ENCODE measurements at places on chromosomes 5 and 9.

GRCh38 chr9:131478911-131479310 is 23.8 kb upstream of the POMT1 start:
- no peak for DNase-seq

DNA sequence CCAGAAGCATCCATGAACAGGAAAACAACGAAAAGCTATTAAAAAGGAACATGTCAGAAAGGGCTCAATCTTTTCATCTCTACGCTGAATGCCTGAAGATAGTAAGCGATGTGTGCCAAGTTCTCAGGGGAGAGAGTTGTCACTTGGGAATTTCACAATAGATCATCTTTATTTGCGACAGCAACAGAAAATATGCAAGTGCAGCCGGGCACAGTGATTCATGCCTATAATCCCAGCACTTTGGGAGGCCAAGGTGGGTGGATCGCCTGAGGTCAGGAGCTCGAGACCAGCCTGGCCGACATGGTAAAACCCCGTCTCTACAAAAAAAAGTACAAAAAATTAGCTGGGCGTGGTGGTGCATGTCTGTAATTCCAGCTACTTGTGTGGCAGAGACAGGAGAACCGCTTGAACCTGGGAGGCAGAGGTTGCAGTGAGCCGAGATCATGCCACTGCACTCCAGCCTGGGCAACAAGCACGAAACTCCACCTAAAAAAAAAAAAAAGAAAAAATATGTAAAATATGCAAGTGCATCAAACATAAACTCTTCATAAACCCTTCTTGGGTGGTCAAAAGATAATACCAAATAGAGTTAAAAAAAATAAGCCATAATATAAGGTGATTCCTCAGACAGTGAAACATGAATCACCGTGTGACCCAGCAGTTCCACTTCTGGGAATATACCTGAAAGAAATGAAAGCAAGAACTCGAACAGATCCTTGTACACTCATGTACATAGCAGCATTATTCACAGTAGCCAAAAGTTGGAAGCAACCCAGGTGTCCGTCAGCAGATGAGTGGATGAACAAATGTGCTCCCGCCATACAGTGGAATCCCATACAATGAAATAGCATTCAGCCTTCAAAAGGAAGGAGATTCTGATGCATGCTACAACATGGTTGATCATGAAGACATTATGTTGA is 16.2 kb downstream of the SFXN1 start:
- DNase-seq = peak; percentile 8

GRCh38 chr9:20693068-20693467 is 9.0 kb downstream of the FOCAD start:
- DNase-seq = peak; percentile 20

GRCh38 chr5:35971186-35971877 is 19.9 kb downstream of the UGT3A1 start:
- DNase-seq = no peak

- peak; percentile 80 for DNase-seq
Measured at GRCh38 chr5:180830253-180831138, 27.9 kb upstream of the MGAT1 start.

DNA sequence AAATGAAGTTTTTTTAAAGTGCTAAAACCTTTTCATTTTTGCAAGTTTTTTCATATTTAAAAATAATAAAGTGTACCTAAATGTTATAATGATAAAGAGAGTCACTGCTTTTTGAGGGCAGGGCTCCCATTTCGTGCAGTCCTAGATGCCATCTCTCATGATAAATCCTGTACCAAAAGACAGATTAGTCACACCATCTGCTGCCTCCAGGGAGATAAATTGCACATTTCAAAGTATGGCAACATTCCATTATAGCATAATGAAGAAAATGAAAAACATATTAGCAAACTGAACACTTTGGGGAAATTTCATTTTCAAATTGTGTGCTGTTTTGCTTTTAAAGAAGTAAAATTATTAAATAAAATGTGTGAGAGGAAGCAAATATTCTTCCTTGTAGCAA is 257.2 kb downstream of the KIAA0825 start:
- DNase-seq = no peak

DNA sequence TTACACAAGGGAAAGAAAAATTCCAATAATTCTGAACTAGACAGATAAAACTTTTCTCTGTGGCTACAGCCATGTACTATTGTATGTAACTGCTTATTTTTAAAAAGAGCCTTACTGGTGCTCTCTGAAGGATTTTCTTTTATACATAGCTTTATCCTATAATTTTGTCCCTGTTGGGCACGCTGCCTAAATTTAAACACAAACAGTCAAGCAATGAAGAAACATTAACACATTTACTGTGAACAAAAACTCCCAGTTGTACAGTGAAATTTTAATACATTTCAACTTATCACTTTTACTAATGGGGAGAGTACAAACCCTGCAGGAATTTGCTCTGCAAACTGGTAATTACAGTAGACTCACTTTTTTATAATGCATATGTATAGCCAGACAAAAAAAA is 273.3 kb downstream of the BNC2 start:
- DNase-seq = no peak

DNA sequence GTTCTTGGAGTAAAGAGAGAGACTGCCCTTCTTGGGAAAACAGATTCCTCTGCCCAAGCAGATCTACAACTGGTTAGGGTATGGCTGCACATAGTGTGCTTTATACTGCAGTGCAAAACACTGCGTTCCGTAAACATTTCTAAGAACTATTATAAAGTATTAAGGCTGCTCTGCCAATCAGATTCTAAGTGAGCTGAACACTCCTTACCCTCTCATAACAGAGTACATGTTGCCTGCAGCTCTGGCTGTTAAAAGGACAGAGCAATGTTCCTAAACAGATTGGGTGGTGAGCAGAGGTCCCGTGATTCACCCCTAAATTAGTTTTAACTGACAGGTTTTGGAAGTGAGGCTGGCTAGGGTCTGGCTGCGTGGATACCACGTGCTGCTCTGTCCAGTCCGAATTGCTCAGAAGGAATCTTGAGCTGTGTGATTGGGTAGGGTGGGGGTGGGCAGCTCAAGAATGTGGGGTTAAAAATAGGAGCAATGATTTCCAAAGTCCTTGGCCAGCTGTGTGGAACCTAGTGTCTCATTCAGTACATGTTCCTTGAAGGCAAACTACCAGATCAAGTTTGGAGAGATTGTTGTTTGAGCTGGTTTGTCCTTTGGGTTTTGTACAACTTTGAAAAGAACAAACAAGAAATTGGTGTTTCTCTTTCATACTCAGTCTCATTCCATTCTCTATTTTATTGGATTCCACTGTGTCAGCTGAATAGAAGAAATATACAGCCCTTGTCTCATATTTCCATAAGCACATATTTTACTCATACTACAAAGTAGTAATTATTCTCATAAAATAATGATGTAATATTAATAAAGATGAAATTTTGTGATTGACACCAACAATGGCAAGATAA is 497.6 kb upstream of the CD180 start:
- DNase-seq = no peak

GRCh38 chr5:173246511-173246910 is 11.5 kb upstream of the NKX2-5 start:
- DNase-seq = no peak

- no peak for DNase-seq
Measured at GRCh38 chr5:31285025-31285424, 91.5 kb downstream of the CDH6 start.
